ENCODE measurements at places on chromosomes 2 and 18. TPM values are rescaled to one million over a fixed set of nuclear protein-coding genes. Genes with fewer than 3 reads are reported as not detected.

The C2orf78 gene
- not detected for polyA plus RNA-seq

The AQP12A gene
- polyA plus RNA-seq = not detected

The KRTCAP3 gene
- polyA plus RNA-seq = 4.0 TPM

The FKBP1B gene
- polyA plus RNA-seq = 183 TPM

The NAT8 gene
- not detected for polyA plus RNA-seq

The SGPP2 gene
- 0.30 TPM for polyA plus RNA-seq

The OXER1 gene
- polyA plus RNA-seq = not detected

The DSEL gene
- 33.6 TPM for polyA plus RNA-seq

The IL1R1 gene
- polyA plus RNA-seq = not detected

The DTNB gene
- 37.4 TPM for polyA plus RNA-seq

The GPR17 gene
- polyA plus RNA-seq = not detected

The CPO gene
- 1.2 TPM for polyA plus RNA-seq

The TMX3 gene
- polyA plus RNA-seq = 118 TPM

The REG3A gene
- polyA plus RNA-seq = not detected

The MXD1 gene
- polyA plus RNA-seq = 16.4 TPM

The C2orf15 gene
- polyA plus RNA-seq = 12.8 TPM

The G6PC2 gene
- polyA plus RNA-seq = not detected

The CPS1 gene
- polyA plus RNA-seq = 0.25 TPM

The CIB4 gene
- polyA plus RNA-seq = not detected

The GAL3ST2 gene
- not detected for polyA plus RNA-seq

The SLC11A1 gene
- 0.04 TPM for polyA plus RNA-seq

The FAM136A gene
- polyA plus RNA-seq = 56.1 TPM

The PAIP2B gene
- 14.4 TPM for polyA plus RNA-seq

The RGPD4 gene
- polyA plus RNA-seq = 0.26 TPM

The LHCGR gene
- polyA plus RNA-seq = not detected

The NT5C1B gene
- not detected for polyA plus RNA-seq

The SKOR2 gene
- polyA plus RNA-seq = not detected

The LCT gene
- not detected for polyA plus RNA-seq

The THOC1 gene
- polyA plus RNA-seq = 145 TPM

The PID1 gene
- polyA plus RNA-seq = 11.0 TPM

The VWA3B gene
- polyA plus RNA-seq = not detected

The DUSP2 gene
- 2.1 TPM for polyA plus RNA-seq

The UPP2 gene
- 0.16 TPM for polyA plus RNA-seq

The SIGLEC15 gene
- polyA plus RNA-seq = not detected

The DSG1 gene
- not detected for polyA plus RNA-seq

The BCL2 gene
- 3.4 TPM for polyA plus RNA-seq

All from neural cell (in vitro differentiated cells).